ENCODE measurements at places on chromosomes 5 and 9.

GRCh38 chr9:18855656-18856055 is 177.4 kb downstream of the SAXO1 start:
- no peak for DNase-seq

DNA sequence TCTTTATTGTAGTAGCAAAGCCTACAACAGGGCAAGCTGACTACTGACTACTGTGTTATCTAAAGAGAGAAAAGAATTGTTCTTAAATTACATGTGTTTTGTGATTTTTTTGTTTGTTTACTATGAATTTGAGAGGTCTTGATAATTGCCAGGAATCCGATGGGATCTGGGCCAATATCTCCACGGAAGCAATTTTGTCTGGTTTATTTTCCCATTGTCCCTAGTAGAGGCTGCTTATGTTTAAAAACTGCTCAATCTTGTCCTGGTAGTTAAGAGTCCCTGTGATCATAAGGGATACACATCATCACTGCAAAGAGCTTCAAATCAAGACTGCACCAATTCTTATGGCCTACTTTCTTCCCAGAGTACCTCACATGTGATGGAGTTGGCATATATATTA is 94.4 kb downstream of the GLDC start:
- no peak for DNase-seq

- DNase-seq, result no peak
These were observed 225.6 kb downstream of the SPOCK1 start for GRCh38 chr5:137273511-137273910.

GRCh38 chr5:127612441-127613141 is 36.3 kb upstream of the CTXN3 start:
- DNase-seq, result no peak

DNA sequence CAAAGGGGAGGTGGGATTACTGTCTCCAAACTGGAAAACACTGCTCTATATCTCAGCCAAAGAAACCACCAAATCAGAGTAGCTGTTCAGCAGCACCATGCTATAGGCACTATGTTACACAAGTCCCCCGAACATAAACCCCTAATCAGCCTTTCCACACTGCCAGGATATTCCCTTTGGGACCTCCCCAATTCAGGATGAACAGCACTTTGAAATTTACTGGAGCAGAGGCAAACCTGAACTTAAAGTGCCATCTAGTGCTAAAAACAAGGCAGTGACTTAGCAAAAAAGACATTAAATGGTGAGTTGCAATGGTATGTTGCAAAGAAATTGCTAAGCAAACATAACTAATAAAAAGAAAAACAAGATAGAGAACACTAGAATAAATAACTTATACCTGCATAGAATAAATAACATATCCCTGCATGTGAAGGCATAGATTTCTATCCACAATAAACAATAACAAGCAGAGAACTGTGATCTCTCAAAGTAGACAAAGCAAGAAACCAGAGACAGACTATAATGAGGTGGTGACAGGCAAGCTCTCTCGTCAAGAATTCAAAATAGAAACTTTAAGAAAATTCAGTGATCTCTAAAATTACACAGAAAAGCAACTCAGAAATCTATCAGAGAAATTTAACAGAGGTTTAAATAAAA is 584.4 kb upstream of the ACO1 start:
- peak; percentile 6 for DNase-seq

- DNase-seq, result no peak
These were observed 348.7 kb upstream of the GRIN3A start for GRCh38 chr9:102087141-102087540.

DNA sequence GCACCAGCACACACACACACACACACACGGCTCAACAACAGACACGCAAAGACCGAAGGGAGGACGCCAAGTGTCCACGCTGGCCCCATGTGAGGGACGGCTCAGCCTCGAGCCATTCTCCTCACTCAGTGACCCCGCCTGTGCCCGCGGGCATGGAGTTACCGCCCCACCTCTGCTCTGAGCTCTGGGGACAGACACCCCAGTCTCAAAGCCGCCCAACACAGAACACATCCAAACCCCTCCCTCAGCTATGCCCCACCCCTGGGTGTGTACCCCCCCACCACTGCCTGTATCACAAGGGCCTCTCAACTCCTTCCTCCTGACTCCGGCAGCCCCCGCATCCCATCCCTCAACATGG is 81.2 kb downstream of the CAMSAP1 start:
- DNase-seq, result no peak

- no peak for DNase-seq
These were observed 154.4 kb downstream of the ZSWIM6 start for GRCh38 chr5:61486476-61486875.

DNA sequence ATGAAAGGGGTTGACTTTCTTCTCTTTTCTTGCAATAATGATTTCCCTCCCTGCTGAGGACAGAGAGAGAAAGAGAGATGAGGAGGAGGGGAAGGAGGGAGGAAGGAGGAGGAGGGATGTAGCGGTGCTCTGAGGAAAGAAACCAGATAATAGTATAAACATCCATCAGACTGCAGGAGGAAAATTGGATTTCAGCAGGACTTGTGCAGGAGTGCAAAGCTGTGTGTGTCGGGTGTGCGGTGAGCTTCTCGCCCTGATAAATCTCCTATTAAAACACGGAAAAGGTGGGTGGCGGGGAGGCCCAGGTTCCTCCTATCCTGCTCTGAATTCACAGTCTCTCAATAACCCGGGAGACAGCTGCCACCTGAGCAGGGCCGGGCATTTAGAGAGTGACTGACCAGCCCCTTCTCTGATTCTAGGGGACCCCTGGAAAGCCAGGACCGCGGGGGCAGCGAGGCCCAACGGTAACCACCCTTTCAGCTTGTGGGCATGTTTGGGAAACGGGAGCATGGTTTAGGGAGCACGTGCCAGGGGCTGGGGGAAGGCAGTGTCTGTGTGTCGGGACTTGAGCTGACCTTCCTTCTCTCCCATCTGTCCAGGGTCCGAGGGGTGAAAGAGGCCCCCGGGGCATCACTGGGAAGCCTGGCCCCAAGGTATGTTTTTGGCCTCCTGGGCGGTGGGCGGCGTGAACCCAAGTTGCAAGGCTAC is 85.8 kb upstream of the FCN2 start:
- no peak for DNase-seq

DNA sequence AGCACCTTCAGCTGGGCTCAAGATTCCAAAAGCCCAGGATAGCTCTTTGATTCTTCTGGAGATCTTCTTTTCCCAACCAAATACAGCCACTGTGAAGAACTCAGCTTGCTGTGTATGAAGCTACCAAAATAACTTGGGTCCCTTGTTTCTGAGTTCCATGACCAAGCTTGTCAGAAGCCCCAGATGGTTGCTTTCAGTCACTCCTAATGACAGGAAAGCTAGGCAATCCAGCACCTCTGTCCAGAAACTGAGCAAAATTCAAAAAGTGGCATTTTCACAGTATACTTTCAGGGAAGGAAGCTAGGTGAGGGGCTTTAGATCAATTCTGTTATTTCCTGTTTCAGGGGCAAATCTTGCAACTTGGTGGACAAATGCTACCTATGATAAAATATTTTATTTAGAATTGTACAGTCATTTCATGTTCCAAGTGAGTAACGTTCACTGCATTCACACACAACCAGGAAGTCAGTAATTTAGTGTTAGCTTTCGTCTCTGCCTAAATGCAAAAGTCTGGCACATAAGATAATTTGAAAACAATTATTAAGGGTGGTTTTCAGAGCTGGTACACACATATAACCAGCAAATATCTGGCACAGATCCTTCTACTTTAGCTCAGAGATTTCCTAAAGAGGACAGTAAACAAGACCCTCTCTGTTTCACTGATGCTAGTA is 330.1 kb downstream of the GLIS3 start:
- DNase-seq, result no peak

- DNase-seq, result no peak
These were observed 60.4 kb upstream of the SPRY4 start for GRCh38 chr5:142385194-142385593.

DNA sequence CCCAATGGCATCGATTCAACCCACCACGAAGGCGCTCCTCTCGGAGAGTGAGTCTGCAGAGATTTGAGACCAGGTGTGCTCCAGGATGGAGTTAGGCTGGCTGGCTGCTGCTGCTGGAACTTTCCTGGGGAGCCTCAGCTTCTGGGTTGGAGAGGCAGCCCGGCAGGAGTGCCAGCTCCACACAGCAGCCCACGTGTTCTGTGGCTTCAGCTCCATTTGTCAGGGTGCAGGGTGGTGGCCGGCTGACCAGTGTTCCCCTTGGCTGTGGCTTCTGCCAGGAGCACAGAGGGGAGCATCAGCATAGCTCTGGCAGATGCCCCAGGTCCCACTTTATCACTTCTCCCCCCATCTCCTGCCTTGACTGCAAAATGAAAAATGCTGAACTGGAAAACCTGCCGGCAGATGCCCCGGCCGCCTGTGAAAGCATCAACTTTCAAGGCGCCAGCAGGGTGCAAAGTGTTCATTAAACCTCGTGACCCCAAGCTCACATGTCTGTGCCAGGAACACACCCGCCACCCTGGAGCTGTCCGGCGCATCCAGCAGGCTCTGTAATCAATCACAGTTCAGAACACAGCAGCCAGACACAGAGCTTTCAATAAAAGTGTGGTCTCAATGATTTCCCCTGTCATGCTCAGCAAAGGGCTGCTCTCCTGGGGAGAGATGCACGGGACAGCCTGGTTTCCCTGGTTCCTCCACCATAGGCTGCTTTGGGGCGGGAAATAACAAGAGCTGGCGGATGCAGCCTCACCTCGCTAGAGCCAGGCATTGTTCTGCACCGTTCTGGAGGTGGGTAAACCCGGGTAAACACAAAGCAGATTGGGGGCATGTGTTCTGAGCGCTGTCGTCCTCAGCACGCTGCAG is 53.2 kb downstream of the TRIP13 start:
- DNase-seq, result no peak

GRCh38 chr5:60929024-60929423 is 15.8 kb downstream of the ERCC8 start:
- no peak for DNase-seq

DNA sequence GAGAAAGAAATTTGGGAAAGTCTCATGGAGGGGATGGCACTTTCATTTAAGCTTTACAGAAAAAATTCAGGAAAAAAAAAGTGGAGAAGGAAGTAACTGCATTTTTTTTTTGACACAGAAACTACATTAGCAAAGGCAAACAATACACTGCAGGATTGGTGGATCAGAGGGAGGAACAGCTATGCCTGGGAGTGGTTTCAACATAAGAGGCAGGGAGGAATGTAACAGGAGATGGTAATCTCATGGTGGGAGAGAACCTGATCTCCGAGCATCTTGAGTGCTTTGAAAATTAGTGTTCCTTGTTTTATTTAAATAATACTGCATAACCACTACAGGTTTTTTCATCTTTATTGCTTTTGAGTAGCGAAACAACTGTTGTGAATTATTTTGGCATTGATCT is 249.4 kb downstream of the FAM170A start:
- no peak for DNase-seq

DNA sequence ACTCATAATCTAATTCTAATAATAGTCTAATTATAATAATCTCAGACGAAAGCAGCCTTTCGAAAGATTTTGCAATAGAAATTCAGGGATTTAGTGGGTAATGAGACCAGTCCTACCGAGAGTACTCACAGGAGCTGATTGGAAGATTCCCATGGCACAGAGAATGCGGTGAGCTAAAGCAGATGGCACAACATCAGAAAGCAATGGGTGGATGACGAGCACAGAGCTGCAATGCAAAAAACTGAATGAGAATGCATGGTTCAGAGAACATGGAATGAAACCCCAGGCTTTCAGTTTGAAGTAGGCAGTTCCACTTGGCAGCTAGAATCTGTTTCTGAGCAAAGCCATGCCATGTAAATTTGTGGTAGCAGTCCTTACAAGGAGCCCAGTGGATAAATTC is 78.2 kb upstream of the SPINK5 start:
- no peak for DNase-seq

DNA sequence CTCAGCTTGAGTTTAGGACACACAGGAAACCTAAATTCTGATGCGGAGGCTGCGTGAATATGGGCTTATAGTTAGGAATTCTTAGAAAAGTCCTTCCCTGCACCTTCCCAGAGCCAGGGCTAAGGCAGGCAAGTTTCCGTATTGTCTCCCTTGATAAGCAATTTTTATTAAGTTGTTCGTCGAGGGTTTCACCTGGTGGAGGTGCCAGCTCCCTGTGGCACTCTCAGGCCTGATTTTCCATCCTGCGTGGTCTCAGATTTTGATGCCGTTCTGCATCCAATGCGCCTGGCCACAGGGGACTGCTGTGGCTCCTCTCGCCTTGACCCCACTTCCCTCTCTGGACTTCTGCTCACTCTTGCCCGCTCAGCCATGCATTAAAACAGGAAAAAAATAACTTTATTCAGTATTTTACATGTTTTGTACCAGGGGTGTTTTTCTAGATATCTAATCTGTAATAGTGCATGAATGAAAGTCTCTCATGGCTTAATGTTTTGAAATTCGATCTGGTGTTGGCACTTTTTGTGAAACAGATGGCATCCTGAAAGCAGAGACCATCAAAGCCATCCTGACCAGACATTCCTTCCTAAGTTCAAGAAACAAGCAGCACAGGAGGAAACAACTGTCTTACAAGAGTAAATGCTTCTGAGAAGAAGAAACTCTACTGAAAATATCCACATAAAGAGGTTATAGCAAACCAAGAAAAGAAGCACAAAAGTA is 50.7 kb downstream of the TRIP13 start:
- no peak for DNase-seq

DNA sequence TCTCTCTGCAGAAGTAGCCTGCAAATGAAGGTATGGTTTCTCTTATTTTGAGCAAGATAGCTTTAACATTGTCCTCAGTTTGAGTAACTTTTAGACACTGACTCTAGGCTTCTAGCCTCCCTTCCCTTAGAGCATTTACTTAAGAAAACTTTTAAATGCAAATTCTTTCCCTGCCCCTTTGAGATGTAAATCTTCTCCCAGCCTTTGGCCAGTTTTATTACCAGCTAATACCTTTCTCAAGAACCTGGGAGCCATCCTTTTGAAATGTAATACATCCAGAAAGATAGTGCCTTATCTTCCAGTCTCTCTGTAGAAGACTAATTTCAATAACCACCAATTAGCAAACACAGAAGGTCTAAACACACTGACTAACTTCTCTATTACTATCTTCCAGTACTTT is 688.9 kb upstream of the CDH9 start:
- no peak for DNase-seq

All from CD4-positive, alpha-beta T cell treated with Interleukin-6 at 100 ng/mL for 8 hours (primary cell).